ENCODE measurements at places on chromosomes 1 and 21.

DNA sequence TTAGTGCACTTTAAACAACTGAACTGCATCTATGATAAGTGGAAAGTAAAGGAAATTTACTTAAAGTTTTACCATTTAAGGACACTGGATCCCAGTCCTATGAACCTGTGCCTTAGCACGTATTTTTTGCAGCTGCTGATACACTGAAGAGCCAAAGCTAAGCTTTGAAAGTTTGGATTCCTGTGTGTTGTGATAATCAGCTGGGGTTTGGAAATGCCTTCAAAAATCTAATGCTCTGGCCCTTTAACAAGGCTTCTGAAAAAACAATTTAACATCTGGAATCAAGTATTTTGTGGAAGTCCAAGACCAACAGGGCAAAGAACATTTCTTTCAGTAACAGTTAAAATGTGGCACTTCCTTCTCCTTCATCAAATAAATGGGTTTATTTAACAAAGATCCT is 51.8 kb downstream of the DDAH1 start:
- no peak for DNase-seq

DNA sequence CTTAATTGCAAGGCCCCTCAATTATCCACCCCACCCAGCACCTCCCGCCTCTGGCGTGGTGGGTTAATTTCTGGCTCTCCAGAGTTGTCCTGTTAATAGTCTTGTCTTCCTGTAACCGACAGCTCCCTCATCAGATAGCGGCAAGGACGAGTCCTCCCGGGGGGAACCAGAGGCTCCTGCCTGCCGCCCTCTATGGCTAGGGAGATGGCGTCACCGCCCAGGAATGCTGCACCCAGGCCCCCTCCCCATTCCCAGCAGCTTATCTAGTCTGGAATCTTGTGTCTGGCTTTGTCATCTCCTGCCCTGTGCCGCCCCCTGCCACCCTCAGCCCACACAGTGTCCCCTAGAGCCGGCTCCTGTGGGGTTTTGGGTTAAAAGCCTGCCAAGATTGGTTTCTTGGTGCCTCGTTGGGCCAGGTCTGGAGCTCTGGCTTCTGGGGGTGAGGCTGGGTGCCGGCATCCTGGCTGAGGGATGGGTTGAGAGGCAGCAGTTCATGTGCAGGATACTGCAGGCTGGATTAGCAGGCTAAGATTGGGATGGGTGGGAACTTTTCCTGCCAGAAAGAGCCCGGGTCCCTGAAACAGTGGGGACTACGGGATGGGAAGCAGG is 48.8 kb downstream of the EDN2 start:
- no peak for DNase-seq

GRCh38 chr1:217542837-217543236 is 88.1 kb downstream of the GPATCH2 start:
- no peak for DNase-seq

DNA sequence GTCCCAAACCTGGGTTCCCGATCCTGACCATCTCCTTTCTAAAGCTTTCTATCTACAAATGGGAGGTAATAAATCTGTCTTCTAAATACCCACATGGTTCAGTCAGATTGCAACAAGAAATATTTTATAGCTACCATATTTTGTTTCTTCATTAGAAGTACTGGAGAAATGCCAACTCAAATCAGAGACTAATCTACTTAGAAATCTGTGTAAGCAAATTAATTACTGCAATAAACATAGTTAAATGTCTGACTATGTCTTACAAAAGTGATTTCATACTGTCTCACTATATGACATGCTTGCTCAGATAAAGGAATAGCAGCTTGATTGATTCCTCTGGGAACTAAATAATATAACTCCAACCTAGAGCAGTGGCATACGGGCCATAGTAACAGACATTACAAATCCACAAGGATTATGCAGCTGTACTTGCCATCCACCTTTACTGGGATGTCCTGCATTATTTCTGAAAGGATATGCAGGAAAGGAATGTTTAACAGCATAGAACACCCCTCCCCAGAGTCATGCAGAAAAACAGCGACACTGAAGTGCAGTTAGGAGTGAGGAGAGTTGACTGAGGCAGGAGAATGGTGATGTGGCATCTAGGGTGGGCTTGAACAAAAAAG is 80.3 kb downstream of the PCNX2 start:
- no peak for DNase-seq

DNA sequence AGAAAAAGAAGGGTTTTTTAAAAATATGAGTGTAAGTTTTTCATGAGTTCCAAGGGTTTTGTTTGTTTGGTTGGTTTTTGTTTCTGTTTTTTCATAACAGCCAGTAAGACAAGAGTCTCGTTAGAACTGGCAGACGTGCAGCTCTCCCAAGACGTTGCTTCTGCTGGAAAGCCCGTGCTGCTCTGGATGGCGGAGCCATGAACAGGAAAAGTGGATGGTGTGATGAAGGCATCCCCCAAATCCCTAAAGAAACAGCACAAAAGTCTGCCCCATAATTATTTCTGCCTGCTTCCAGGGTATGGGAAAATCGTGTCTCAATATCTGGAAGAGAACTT is 157.9 kb upstream of the BACE2 start:
- no peak for DNase-seq

GRCh38 chr21:44969931-44970755 is 30.3 kb downstream of the SLX9 start:
- no peak for DNase-seq

DNA sequence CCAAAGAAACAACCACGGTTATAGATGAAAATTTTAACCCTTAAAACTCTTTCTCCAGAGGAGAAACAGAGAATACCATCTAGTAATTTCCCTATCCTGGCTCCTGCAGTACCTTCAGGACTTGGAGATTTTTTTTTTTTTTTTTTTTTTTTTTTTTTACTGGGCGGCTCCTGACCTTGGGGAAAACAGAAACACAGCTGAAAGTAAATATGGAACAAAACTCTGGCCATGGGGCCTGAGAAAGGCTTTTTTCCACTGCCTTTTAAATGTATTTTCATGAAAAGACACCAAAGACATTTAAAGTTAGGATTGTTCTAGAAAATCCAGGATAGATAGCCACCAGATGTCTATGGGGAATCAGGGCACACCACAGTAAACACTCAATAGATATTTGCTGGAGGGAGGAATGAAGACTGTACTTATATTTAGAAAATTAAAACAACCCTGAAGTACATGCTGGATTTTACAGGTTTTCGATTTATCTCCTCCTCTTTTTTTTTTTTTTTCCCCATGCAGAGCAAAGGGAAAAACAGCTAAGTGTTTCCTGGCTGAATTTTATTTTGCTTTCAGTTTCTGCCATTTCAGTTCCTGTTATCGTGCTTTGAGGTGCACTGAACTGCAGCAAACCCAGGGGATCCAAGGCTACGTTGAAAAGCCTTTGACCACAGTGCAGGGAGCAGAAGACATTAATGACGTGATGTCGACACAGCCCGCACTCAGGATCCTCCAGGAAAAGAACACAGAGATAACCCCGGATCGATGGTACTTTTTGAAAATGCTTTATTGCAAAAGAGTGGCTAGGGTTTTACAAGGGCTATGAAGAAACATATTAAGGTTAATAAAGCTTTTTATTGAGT is 35.7 kb upstream of the CNN3 start:
- DNase-seq = no peak

DNA sequence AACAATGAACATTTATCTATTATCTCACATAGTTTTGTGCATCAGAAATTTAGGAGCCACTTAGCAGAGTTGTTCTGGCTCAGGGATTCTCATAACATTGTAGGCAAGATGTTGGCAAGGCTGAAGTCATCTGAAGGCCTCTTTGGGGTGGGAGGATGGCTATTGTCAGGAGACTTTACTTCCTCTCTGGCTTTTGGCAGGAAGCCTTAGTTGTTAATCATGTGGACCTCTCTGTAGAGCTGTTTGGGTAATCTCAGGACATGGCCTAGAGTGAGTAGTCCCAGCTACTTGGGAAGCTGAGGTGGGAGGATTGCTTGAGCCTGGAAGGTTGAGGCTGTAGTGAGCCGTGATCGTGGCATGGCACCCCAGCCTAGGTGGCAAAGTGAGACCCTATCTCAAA is 40.2 kb downstream of the RASAL2 start:
- DNase-seq = no peak

DNA sequence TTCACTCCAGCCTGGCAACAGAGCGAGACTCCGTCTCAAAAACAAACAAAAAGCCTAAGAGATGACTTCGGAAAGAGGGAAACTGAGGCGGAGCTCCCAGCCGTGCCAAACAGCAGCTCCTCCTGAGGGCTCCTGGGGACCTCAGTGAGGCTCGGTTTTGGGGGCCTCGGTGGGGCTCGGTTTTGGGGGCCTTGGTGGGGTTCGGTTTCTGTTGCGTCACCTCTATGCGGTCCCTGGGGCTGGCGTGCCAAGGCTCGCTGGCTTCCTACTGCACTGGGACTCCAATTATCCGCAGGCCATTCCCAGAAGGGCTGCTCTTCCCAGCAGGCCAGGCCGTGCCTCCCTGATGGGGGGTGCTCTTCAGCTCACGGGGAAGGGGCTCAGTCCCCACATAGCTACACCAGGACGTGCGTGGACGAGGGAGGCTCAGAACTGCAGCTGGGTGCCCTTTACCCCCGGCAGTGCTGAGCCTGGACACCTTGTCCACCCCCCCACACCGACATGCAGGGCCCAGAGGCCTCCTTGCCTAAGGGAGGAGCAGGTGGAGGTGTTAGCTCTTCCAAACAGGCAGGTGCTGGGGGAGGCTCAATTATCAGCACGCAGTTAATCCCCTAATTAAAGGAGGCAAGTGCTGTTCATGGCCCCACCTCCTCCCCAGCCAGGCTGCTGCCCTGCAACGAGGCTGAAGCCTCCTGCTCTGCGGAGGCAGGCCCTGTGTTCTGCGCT is 5.1 kb upstream of the C1orf159 start:
- DNase-seq = no peak

GRCh38 chr1:99110140-99111041 is 105.7 kb upstream of the PLPPR5 start:
- DNase-seq = no peak

DNA sequence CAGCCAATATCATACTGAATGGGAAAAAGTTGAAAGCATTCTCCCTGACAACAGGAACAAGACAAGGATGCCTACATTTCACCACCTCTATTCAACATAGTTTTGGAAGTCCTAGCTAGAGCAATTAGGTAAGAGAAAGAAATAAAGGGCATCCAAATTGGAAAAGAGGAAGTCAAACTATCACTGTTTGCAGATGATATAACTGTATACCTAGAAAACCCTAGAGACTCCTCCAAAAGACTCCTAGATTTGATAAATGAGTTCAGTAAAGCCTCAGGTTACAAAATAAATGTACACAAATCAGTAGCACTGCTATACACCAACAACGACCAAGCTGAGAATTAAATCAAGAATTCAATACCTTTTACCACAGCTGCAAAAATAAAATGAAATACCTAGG is 171.3 kb upstream of the HP1BP3 start:
- no peak for DNase-seq

GRCh38 chr1:212728606-212729005 is 29.0 kb upstream of the BATF3 start:
- no peak for DNase-seq

DNA sequence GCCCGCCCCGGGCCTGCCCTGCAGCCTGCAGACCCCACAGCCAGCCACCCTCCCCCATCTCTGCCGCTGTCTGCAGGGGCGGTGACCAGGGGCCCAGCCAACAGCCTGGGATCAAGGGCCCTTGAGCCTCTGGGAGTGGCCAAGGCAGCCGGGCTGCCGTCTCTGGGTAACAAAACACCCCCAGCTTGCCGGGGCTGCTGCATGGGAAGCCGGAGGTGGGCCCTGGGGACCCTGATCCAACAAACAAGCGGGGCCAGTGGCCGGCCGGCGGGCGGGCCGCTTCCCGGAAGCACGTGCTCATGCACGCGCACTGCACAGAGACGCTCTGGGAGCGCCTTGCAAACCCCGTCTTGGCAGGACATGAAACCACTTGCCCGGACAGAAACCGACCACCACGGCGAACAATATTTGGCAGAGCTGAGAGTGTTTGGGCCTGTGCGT is 13.2 kb downstream of the MEGF6 start:
- DNase-seq = no peak

GRCh38 chr1:231194476-231194842 is 32.6 kb downstream of the TRIM67 start:
- no peak for DNase-seq

DNA sequence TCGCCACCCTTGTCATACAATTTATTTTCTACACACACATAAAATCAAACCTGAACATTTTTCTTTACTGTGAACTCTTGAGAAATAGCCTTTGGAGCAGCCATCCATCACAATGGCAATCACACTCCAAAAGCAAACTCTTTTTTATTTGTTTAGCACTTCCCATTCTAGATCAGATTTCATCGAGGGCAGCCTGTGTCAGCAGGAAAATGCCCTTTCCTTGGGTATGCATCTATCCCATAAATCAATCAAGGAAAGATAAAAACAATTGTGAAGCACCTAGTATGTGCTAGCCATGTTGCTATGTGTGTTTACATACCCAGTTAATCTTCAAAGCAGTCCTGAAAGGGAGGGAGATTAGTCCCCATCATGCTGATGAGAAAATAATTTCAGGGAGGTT is 484.1 kb upstream of the USP24 start:
- DNase-seq = no peak

DNA sequence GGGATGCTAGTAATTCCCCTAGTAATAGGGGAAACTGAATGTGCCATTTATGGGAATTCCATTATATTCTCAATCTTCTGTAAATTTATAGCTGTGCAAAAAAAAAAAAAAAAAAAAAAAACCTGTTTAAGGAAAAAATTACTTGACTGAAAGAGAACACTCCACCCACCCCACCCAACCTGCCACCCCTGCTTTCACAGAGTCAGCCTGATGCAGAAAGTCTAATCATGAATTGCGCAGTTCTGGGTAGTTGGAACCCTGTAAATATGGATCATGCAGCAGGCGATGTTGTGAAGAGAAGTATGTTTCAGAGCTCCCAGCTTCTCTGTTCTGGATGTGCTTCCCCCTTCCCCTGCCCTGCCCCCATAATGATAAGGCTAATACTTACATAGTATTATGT is 19.6 kb upstream of the LAMC2 start:
- no peak for DNase-seq

Measured in activated CD4-positive, CD25-positive, alpha-beta regulatory T cell (primary cell).